Stimulated activated naive CD4-positive, alpha-beta T cell (primary cell): ENCODE measurements at places on chromosomes 7 and 10.

DNA sequence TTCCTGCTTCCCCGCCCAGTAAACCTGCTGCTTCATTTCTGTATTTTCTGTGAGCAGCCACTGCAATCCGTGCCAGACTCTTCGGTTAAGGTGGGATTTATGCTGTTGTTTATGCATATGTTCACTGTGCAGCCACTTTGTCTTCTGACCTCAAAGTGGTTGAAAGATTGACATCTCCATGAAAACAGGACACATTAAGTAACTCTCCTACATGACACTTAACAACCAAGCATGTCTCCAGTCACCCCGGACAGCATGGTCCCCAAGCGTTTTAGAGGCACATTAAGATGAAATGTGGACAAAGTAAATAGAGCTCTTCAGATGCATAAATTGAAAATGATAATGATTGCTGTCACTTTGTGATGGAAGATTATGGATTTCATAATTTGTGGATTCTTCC lies 421.3 kb downstream of the GFRA1 start:
- no peak for DNase-seq

GRCh38 chr7:129958643-129959470 lies 6.1 kb upstream of the UBE2H start:
- no peak for DNase-seq

GRCh38 chr7:16646472-16647072 lies 591 bp downstream of the BZW2 start:
- DNase-seq = no peak

DNA sequence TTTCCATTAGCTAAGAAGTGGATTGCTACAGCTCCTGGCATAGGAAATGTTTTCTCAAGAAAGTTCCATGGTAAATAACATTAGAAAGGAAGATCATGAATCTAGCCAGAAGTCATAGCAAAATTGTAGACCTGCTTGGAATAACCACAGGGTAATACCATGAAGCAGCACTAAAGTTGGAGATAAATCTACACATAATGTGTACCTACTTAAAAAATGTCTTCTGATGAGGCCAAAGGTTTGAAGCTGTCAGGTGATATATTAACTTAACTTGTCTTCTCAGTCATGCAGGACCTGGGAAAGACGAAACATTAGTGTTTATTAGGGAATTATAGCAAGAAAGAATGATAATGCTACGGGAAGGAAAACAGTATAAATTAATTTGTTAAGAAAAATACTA lies 6.3 kb downstream of the CISD1 start:
- no peak for DNase-seq

DNA sequence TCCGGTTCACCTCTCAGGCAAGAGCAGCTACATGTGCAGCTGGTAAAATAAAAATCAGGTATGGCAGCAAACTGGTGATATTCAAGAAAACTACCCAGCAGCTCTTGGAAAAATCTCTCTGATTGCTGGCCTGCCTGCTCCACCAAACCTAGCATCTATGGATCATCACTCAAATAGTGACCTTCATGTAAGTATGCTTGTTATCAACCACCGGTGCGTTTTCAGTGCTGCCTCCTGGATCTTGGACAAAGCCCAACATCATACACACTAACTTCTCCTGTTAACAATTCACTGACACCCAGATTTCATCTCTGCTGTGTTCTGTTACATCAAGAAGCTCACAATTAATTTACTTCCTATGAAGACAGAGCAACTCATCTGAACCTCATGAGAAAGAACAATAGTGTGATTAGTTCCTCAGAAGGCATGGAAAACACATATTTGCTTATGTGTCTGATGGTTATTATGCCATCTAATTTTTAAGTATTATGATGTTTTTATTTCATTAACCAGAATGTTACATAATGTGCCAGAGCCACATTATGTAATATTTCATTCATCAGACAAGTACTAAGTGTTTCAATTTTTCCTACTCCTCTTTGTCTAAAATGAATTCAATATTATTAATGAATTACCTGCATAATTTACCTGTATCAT lies 8.8 kb downstream of the CDK6 start:
- DNase-seq = no peak

- DNase-seq = no peak
Observed at GRCh38 chr10:63543576-63543962, 22.4 kb downstream of the REEP3 start.

GRCh38 chr7:22168129-22168634 lies 188.8 kb downstream of the RAPGEF5 start:
- DNase-seq = no peak

DNA sequence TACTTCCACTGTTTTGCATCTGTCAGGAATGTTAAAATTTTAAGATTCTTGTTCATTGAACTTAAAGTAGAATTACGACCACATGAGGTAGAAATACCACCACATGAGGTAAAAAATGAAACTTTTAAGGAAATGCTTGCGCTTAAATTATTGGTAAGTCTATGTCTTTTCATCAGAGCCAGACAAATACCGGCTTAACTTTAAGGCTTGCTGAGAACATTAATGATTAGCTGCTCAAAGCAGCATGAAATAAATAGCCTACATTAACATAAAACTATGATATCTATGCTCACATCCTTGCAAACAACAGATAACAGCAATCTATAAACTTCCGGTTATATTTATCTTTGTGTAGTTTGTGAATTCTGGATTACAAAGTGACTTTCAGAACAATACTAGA lies 26.9 kb upstream of the SCIN start:
- no peak for DNase-seq

- no peak for DNase-seq
Observed at GRCh38 chr10:551373-552252, 137.9 kb downstream of the DIP2C start.

GRCh38 chr10:120012566-120012965 lies 120.0 kb downstream of the SEC23IP start:
- no peak for DNase-seq

DNA sequence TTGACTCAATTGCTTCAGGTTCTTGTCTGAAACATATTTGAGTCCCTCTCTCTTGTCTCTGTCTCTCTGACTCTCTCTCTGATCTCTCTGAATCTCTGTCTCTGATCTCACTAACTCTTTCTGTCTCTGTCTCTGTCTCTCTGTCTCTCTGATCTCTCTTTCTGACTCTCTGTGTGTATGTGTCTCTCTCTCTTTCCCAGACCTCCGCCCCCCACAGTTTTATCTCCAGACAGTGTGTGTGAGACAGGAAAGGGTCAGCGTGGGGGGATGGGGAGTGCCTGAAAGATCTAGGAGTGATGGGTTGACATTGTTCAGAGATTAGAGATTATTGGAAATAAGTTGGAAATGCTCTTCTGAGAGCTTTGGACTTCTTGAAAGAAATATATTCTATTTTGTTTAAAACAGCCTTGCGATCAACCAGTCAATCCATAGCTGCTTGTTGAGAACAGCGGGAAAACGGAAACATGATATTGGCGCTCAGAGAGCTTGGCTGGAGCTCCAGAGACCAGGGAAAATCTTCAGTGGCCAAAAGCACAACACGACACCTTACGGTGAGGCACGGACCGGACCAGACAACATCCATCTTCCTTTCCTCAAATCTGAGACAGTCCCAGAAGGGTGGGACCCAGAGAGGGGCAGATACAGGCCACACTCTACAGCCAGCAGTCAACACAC lies 35.5 kb downstream of the CALML3 start:
- DNase-seq = no peak

DNA sequence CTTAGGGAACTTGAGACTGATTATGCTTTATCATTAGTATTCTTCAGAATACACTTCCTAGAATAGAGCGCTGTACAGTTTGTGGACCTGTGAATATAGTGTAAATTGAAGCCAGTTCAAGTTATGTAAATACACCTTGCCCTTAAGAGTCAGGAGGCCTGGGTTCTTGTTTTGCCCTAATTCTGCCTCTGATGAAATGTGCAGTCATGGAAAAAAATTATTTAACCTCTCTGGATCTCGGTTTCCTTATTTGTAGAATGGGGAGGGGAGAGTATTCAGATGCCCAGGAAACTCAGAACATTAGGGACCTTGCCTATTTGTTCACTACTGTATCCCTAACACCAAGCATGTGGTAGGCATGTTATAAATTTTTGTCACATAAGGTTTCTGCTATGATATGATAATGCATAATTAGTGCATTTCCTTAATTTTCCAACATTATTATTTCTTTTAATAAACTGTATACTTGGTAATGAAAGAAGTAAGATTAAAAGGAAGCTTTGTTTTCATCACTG lies 1.3 kb downstream of the EXOC6 start:
- DNase-seq = no peak

DNA sequence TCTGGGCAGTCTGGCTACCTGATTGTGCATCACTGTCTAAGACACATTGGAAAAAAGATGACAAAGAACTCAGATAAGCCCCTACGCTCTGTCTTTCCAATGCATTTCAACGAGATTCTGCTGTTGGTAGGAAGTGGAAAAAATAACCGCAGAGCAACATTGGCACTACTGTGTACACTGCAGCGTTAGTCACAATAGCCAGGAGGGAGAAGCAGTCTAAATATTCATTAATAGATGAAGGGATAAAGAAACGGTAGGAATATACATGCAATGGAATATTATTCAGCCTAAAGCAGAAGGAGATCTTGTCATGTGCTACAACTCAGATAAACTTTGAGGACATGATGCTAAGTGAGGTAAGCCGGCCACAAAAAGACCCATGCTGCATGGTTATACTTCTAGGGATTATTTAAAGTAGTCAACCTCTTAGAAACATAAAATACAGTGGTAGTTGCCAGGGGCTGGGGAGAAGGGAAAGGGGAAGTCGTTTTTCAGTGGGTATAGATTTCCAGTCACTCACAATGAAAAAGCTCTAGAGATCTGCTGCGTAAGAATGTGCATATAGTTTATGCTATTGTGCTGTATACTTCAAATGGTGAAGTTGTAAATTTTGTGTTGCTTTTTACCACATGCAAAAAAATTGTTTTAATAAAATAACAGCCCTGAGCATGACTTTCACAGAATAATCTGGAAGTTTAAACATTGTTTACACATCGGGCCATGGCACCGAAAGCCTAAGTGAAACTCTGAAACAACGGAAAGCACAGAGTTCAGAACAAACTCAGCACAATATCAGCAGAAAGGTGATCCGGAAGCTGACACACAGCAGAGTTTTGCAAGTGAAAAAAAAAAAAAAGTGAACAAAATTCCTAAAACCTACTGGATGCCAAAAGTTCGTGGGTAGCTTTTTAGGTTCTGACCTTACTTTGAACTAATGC lies 40.1 kb downstream of the ELMO1 start:
- peak; percentile 24 for DNase-seq

- DNase-seq = no peak
Observed at GRCh38 chr7:126179916-126180315, 1072.8 kb downstream of the GRM8 start.

GRCh38 chr10:77564731-77565589 lies 72.6 kb downstream of the KCNMA1 start:
- DNase-seq = no peak

- DNase-seq = peak; percentile 2
Observed at GRCh38 chr10:90865401-90865800, 6.4 kb upstream of the RPP30 start.

DNA sequence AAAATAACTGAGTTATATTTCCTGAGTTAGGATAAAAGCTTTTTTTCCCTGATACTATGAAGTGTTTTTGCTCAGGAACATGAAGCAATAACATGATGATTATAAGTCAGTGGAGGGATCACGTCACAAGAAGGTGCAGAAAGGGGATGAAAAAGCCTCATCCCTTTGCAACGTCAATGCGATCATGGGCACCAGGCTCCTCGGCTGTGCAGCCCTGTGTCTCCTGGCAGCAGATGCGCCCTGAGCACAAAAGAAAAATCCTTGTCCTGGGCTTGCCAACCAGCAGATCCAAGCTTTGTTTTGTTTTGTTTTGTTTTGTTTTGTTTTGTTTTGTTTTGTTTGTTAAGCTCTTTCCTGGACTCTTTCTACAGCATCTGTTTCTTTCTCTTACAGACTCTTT lies 103.5 kb upstream of the PRSS1 start:
- no peak for DNase-seq

DNA sequence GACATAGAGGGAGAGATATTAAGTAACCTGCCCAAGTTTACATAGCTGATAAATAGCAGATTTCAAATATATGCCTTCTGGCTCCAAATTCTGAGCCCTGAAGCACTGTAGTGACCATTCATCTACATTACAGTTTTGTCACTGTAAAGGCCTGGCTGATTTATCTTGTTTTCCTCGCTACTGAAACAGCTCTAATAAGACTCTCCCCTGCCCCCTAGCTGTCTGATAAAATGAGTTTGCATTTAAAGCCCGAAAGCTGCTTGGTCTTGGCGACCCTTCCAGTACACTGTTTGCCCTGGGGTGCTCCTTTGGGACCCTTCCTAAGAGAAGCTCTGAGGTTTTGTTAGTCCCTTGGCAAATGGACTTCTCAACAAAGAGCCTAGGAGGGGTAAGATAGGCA lies 59.7 kb upstream of the RAB11FIP2 start:
- DNase-seq = peak; percentile 8

DNA sequence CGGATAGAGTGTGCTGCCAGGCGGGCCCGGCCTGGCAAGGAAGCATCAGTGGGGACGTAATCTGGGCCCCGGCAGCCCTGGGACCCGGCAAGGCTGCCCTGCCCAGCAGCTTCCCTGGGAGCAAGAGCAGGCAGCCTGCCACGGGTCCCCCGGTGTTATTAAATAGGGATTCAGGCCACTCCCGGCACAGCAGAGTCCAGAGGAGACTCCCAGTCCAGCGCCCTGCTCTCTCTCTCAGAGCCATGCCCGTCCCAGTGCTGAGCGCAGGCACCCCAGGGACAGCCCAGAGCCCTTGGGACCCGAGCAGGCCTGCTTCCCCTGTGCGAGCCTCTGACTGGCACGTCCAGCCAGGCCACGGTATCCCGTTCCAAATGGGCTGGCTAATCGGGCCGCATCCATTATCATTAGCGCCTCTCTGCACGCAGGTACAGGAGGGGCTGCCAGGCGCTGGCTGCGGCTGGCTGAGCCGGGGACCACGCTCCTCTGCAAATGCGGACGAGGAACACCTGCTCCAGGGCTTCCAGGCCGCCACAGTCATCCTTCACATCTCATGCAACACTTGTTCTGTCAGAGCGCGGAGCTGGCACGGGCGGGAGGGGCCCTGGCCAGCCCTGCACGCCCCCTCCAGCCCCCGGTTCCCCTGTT lies 344.2 kb upstream of the MKI67 start:
- no peak for DNase-seq

- DNase-seq = no peak
Observed at GRCh38 chr7:1725766-1726630, 55.9 kb downstream of the ELFN1 start.

DNA sequence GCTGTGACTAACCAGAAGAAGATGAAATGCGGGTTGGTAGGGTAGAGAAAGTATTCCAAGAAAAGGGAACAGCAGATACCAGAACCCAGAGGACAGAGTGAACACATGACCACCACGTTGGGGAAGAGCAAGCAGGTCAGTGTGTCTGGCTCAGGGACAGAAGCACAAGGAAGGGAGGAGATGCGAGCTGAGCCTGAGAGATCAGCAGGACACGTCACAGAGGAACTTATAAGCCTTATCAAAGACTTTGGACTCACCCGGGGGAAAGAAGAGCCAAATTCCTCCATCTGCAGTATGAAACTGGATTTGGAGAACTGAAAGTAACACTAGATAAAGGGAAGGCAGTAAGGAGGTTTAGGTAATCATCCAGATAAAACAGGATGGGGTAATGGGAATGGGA lies 232.1 kb upstream of the NPVF start:
- DNase-seq = no peak

- DNase-seq = no peak
Observed at GRCh38 chr7:7256731-7257274, 74.5 kb downstream of the C1GALT1 start.
